GM04504 (cell line): ENCODE measurements at places on chromosomes 2 and 18.
A peak's percentile ranks its signal among the peaks of the same experiment; 100 is the strongest.

DNA sequence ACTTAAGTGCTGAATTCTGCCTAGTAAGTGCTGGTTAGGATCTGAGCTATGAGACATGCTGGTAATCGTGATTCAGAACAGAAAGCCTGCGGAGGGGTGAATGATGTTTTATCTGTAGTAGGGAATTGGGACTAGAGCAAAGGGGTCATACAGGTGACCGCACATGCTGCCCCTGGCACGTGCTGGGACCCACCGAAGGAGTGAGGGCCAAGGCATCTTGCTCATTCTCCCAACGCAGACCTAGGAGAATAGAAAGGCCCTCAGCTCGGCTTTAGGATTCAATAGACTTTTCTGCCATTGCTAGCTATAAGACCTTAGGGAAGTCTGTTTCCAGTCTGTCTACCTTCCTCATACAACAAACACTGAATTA lies 8.8 kb upstream of the SMAD7 start:
- DNase-seq = no peak

GRCh38 chr2:164840930-164841718 lies 499 bp downstream of the COBLL1 start:
- DNase-seq = peak; percentile 37

DNA sequence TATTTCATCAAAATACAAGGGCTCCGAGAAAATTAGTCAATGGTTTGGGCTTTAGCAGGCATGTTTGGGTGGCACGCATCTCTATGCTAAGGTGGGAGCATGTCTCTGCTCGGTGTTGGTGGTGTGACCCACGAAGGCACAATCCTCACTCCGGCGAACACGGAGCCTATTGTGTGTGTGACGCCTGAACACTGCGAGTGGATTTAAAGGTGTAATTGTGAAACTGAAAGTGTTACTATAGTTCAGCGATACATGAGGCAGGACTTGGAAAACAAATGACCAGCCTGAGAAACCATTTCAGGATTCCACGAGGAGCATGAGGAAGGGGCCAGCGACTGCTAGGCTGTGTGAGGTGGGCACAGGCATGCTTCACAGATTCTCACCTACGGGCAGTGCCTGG lies 41.7 kb upstream of the LDLRAD4 start:
- no peak for DNase-seq

DNA sequence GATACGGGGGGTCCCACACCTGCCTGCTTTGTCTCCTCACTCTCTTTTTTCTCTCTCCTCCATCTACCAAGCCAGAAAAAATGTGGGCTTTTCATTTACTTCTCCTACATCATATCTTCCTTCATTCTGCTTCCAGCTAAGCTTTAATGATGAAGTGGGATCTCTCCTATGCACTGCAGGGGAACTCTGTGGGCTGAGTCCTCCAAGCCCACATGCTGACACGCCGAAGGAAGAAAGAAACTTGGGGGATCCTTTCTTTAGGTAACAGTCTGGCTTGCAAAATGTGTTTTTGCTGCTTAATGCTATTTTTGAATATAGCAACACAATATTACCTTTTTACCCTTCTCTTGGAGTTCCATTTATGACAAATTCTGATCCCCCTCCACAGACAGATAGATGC lies 33.6 kb upstream of the YWHAQ start:
- no peak for DNase-seq

DNA sequence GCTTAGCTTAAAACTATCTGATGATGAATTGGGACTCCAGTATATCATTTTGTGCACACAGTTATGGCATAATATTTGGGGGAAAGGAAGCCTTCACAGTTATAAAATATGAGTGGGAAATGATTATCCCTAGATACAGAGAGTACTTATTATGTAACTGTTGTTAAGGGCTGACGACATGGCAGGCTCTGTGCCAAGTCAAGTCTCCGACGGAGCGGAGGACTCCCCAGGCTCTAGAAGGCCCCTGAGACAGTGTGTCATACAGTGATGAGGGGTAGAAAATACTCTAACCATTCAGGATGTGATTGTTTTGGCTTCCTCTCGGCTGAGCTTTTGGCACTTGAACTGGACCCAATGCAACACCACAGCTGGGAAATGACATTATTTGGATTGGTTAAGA lies 211.8 kb downstream of the SLC8A1 start:
- DNase-seq = peak; percentile 95

- DNase-seq = no peak
Measured at GRCh38 chr18:76913583-76913982, 91.2 kb downstream of the ZNF236 start.

DNA sequence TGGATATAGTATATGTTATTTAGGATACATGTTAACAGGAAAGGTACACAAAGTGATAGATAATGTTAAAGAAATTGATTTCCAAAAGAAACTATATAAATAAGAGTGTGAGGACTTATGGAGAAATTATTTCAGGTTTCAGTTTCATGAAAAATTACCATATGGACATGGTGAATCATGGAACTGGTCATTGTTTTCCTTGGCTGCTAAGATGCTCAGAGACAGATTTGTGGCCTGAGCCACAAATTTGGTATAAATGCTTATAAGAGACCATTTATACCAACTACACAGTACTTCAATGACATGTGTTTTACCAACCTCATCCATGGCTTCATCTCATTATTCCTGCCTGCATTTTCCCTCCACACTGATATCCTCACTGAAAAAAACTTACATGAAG lies 188.1 kb downstream of the FMNL2 start:
- no peak for DNase-seq

DNA sequence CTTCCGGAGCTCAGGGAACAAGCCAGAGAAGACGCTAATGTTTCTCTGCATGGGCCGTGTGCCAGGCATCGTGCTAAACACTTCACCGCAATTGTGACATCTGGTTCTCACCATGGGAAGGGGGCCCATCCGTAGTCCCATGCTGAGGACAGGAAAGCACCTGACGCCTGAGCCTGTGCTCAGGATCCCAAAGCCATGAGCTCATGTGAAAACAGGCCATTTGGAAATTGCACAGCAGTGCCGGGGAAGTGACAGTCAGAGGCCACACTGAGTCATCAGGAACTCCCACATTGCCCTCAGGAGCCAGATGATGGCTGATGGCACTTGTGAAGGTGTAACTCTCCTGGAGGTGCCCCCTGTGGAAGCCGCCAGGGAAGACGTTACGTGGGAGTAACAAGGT lies 141.0 kb downstream of the INHBB start:
- DNase-seq = no peak

DNA sequence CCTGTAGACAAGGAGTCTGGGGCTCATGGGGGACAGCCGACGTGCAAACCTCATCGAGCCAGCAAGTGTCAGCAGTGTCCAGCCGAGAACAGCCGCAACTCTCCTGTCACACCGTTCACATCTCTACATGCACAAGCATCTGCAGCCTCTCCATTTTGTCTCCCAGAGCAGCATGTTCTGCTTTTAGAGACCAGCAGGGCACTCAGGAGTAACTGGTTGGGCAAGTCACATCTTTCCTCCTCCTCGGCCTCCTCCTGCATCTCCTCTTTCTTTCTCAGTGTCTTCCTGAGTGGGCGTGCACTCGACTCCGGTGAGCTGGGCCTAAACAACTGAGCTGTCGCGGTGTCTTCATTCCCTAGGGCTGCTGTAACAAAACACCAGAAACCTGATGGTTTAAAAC lies 249.9 kb downstream of the SH3BP4 start:
- no peak for DNase-seq

- DNase-seq = no peak
Measured at GRCh38 chr18:78913830-78914231, 65.8 kb upstream of the SALL3 start.

- DNase-seq = no peak
Measured at GRCh38 chr2:241267249-241268067, 48.0 kb downstream of the HDLBP start.

DNA sequence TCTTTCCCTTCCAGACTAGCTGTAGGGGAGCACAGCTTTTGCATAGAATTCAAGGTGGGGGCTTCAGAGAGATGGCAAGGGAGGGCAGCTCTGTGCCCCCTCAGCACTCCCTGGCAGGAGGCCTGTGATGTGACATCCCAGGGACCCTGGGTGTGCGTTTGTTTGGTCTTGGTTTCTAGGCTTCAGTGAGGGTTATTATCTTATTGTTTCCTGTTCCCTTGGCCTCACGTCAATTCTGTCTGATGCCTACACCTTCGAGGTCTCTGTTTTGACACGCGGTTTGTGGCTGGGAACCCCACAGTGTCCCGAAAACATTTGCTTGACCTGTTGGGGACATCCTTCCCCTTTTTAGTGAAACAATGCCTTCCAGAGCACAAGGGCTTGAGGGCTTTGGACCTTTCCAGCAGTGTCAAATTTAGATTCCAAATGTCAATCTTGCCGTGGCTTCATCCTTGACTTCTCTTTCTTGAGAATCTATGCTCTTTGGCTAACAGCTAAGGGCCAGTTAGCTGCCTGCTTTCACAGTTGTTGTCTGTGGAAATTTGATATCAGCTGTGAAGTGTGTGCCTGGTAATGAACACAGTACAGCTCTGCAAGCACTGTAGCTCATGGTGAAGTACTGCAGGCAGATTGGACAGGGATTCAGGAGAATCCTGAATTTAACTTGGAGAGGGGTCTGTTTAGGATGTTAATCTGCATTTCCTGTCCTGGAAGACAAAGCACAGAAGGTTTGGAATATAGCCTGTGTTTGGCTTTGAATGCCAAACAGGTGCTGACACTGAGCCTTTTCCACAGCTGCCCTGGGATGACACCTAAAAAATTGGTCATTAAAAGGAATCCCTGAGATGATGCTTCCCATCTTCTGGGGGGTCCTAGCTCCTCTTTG lies 108.2 kb upstream of the CXCR4 start:
- DNase-seq = no peak

GRCh38 chr18:71304856-71305255 lies 1016.0 kb downstream of the SOCS6 start:
- no peak for DNase-seq

GRCh38 chr2:190912726-190913125 lies 32.1 kb downstream of the GLS start:
- no peak for DNase-seq

DNA sequence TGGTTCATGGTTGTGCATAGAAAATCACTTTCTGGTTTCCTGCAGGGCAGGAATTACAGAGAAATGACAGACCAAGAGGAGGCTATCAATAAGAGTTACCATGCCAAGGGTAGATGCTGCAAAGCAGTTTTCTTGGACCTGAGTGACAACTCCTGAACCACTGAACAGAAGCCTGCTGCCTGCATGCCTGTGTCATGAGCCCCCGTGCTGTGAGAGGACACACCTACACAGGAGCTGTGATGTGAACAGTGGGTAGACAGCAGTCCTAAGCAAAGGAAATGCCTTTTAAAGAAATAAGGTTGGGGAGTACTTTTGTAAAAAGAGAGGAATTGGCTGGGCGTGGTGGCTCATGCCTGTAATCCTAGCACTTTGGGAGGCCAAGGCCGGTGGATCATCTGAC lies 54.2 kb upstream of the CREB1 start:
- no peak for DNase-seq

GRCh38 chr18:35661483-35662146 lies 80.1 kb downstream of the GALNT1 start:
- DNase-seq = no peak

GRCh38 chr2:203328760-203329540 lies 756 bp downstream of the ABI2 start:
- DNase-seq = no peak

- DNase-seq = peak; percentile 68
Measured at GRCh38 chr18:54679318-54680149, 88.5 kb downstream of the DYNAP start.

DNA sequence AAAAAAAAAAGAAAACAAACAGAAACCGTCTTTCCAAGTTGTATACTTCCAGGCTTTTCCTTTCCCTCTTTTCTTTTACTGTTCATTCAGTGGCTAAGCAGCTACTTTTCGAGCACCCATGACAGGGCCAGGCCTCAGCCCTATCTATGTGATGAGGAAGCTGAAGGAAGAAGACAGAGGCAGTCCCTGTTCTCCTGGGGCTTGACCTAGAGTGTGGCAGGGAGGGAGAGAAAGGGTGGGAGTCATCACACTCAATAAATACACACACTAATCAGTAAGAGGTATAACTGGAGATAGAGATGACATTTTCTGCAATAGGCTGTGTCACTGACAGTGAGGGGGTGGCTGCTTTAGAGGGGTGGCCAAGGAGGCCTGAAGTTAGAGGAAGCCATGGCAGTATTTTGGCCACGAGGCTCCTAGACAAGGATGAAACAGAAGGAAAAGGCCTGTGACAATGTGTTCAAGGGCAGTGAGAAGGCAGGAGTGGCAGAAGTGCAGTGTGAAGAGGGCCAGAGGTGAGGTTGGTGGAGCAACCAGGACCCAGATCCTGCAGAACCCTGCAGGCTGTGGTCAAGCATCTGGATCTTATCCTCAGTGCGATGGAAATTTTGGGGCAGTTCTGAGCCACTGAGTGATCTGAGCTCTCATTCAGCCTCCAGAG lies 131.8 kb upstream of the TTC39C start:
- no peak for DNase-seq

- no peak for DNase-seq
Measured at GRCh38 chr2:44743473-44743872, 198.0 kb upstream of the SIX3 start.

DNA sequence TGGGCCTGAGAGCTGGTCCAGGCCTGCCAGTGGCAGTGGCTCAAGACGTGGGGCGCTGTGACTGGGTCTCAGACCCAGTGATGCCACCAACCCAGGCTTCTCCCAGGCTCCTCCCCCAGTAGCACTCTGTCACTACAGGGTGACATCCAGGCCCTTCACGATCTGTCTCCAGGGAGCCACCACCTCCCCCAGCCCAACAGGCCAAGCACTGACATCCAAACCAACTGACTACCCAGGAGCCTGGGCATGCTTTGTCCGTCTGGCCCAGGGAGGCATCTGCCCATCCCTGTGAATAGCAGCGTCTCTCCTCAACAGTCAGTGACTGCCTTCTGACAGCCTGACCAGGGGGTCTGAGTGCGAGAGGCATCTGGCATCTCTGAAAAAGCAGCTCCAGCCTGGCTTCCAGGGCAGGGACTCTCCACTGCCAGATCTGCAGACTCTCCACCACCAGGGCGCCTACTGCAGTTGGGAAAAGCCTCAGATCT lies 13.0 kb downstream of the TEX44 start:
- DNase-seq = no peak

DNA sequence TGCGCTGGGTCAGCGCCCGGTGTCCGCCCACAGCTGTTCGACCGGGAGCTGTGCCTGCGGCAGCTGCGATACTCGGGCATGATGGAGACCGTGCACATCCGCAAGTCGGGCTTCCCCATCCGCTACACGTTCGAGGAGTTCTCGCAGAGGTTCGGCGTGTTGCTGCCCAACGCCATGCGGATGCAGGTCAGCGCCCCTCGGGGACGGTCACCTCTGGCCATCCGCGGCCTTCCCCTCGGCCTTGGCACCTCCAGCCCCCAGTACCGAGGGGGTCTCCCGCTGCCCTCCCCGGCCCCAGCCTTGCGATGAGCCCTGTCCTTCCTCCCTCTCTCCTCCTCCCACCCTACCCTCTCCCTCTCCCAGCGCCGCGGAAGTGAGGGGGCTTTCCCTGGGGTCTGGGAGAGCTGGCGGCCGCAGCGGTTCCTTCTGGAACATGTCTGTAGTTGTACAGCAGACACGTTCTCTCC lies 53.2 kb upstream of the GPR17 start:
- DNase-seq = no peak

GRCh38 chr18:7846335-7846734 lies 279.2 kb downstream of the PTPRM start:
- DNase-seq = no peak

- no peak for DNase-seq
Measured at GRCh38 chr2:126995621-126996377, 97.1 kb downstream of the TEX51 start.
